ENCODE measurements at places on chromosomes 2 and 18.

DNA sequence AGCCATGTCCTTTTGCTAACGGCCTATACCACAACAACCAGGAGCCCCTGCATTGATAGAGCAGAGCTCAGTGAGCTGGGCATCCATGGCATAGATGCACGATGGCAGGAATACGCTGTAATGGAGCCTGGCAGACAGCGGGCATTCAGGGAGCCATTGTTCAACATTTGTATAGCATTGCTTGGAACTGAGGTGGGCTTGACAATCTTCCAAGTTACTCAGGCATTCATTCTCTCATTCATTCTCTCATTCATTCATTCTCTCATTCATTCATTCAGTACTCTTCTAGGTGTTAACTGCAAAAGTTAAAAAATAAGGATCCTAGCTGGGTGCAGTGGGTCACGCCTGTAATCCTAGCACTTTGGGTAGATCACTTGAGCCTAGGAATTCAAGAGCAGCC lies 62.7 kb downstream of the MYOM1 start:
- no peak for DNase-seq

DNA sequence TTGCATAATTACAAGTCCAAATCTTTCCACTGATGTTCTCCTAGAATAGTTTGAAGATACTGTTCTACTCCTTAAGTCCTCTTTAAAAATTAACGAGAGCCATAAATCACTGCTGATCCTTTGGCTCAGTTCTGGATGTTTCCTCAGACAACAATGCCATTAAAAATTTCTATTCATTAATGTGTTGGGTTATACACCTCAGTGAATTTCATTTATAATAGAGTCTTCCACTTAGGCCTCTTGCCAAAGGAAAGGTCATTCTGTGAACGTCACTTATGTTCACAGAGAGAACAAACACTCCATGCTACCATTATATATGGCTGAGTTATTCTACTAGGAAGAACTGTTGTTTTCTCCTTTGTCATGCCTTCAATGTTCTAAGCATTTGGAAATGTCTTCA lies 1472.3 kb upstream of the CELF4 start:
- no peak for DNase-seq

DNA sequence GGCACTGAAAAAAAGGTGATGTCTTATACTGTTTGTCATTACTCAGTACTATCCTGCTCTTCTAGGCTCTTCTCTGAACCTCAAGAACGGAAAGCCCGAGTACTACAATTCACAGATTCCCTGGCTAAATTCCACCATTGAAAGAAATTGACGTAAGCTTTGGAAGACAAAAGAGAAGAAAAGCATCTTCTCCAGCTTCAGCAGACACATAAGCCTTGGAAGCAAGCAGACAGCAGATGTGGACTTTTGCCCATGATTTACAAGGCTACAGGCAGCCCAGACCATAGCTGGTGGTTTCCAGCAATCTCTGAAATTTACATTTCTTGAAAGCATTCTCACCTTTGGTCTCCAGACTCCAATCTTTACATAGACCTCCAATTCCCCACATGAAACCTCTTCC lies 289.0 kb downstream of the C1D start:
- DNase-seq: no peak

GRCh38 chr18:33696332-33697162 lies 118.5 kb downstream of the ASXL3 start:
- no peak for DNase-seq

DNA sequence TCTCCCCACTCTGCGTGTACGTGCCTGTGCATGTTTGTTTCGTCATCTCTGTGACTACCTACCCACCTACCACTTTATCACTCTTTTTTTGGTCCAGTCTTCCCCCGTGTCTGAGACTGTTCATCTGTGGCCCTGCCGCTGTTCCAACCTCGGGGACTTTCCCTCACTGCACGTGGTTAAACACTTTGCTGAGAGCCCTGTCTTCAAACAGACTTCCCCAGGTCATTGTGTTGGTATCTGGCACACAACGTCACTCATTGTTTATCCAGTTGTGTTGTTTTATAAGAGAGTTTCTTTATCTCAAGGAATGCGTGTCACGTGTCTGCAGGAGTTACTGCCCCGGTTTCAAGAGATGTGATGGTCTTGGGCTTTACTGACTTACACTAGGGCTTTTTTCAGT lies 262.0 kb upstream of the RASGRP3 start:
- no peak for DNase-seq

GRCh38 chr18:5890331-5891183 lies 4.8 kb downstream of the TMEM200C start:
- DNase-seq: no peak

DNA sequence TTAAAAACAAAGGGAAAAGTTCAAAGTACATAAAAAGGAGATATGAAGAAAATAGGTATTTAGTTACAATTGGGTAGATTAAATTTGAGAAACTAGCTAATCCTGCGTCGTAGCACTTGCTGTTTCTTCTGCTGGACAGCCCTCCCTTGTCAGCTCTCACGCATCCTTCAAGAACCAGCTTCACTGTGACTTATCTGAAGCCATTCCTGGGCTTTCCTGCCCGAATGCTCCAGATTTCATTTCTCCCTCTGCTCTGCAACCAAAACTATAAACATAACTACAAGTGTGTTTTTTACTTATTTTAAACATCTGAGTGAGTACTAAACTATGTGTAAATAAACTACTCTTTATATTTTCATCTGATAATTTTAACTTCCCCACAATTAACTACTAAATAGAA lies 149.2 kb downstream of the MTCL1 start:
- DNase-seq: no peak

GRCh38 chr18:23209796-23210195 lies 74.5 kb downstream of the CABLES1 start:
- no peak for DNase-seq

GRCh38 chr2:9008951-9009664 lies 5.6 kb upstream of the MBOAT2 start:
- DNase-seq: no peak

GRCh38 chr2:18178736-18179349 lies 300.4 kb downstream of the KCNS3 start:
- no peak for DNase-seq

- DNase-seq: no peak
Observed at GRCh38 chr2:100437751-100438150, 20.3 kb upstream of the CHST10 start.

GRCh38 chr2:104416339-104417000 lies 437.4 kb upstream of the POU3F3 start:
- no peak for DNase-seq

DNA sequence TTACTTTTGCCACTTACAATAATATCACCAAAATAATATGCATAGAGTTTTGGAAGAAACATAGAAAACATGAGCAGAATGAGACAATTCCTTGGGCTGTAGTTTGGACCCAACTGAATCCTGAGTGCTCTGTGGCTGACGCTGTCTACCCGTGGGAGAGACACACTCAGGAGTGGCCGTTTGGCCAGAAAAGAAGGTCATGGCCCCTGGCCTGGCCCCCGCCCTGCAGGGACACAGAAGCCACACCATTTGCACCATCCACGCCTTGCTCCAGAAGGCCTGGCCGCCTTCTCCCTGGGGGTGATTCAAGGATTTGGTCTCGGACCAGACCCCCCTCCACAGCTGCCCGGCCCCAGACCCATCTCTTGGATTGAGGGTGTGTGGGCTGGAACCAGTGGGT lies 6.4 kb upstream of the D2HGDH start:
- no peak for DNase-seq

GRCh38 chr18:45939236-45939635 lies 27.9 kb downstream of the EPG5 start:
- DNase-seq: no peak

- DNase-seq: no peak
Observed at GRCh38 chr2:7060156-7060555, 142.9 kb downstream of the RNF144A start.

DNA sequence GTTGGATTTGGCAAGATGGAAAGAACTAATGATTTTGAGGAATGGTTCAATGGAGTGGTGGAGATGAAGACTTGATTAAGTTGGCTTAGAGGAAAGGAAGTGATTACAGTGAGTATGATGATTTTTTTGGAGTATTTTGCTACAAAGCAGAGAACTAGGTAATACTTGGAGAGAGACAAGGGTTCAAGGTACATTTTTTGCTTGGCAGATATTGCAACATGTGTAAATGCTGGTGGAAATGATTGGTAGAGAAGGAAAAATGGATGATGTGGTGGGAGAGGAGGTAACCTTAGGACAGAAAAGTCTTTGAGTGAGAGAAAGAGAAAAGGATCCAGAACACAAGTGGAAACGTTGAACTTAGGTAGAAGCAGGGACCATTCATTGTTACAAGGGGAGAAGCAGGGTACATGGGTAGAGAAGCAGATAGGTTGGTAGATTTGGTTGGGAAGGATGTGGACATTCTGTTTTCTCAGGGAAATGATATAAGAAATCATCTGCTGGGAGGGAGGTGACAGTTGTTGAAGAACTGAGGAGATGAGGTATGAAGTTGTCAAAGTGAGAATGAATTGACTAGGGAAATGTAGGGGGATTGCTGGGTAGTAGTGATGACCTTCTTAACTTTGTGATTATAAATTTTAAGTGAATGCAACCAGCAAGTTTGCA lies 6.5 kb downstream of the EHBP1 start:
- DNase-seq: no peak

DNA sequence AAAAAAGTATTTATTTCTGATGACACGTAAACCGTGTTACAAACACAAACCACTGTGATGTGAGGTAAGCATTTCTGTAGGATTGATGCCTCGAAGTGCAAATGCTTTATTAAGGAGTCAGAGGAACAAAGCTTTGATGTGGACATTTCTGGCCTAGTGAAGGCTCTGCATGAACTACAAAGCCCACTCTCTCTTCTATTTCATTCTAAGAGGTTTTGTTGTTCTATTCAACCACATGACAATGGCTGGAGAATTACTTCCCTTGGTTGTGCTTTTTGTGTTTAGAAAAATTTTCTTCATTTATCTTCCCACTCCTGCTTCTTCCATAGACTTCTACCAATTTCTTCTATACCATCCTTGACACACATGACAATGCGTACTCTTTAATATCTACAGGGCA lies 125.7 kb upstream of the CCDC195 start:
- DNase-seq: no peak

- no peak for DNase-seq
Observed at GRCh38 chr2:173251225-173251624, 103.4 kb upstream of the CDCA7 start.

DNA sequence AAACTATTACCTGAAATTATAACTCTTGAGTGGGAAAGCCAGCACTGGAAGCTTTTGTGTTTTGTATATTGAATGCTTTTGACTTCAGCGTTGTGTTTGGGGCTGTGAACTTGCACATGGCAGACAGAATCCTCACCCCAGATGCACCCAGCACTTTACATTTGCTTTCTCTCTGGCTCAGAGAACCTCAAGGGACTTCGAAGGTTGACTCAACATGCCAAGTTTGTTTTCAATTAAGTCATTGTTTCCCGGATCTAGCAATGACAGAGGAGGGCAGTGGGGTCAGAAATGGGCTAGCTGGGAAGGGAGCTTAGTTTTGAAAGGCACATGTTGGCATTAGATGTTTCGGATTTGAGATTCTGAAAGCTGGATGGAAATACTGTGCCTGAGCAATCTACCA lies 22.4 kb downstream of the TET3 start:
- DNase-seq: no peak

DNA sequence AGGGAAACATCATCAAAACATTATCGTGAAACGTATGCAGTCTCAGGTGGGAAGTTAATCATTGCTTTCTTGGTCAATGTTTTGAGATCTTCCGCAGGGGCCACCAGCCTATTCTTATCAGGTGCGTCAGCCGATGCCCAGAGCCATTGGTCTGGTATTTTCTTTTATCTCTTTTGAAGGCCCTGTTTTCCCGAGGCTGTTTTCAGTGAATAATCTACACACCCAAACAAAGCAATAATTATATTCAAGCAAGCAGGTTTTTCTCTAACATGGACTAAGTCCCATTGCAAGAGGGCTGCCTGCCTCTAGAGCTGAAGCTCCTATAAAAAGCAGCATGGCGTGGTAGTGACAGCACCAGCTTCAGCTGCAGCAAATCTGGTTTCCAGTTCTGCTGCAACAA lies 430.0 kb upstream of the ID2 start:
- DNase-seq: no peak

DNA sequence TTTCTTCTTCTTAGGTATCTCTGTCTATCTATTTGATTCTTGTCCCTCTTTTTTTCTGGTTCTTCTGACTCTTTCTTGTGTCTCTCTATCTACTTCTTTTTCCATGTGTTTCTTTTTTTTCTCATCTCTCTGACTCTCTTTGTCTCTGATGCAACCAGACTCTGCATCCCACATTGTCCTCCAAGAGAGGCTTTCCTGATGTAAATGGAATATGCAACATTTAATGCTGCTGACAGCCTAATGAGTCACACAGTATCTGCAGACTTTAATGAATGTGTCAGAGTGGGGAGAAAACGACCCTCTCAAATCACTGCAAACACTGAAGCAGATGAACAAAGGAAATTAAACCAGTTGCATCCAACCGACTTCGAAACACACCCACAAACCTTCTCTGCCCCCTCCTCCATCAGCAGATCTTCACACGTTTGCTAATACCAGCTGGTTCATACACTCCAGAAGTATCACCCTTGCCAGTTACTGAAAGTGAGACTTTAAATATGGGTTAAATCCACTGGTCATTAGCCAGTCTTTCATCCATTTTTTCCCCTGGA lies 351.5 kb downstream of the TXNL1 start:
- DNase-seq: no peak

DNA sequence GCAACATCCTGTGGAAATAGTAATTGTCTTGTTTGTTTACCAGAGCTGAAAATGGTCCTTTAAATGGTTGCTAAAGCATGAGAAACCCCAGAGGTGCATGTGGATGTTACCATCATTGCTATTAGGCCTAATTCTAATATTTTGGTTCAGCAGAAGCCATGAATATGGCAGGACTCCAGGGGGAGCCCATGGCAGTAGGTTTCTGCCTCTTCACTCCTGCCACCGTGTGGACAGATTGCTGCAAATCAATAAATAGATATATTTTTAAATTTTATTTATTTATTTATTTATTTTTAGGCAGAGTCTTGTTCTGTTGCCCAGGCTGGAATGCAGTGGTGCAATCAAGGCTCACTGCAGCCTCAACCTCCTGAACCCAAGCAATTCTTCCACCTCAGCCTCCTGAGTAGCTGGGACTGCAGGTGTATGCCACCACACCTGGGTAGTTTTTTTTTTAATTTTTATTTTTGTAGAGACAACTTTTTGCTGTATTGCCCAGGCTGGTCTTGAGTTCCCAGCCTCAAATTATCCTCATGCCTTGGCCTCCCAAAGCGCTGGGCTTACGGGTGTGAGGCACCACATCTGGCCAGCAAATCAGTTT lies 54.9 kb upstream of the CAPN13 start:
- no peak for DNase-seq

GRCh38 chr2:110904779-110905148 lies 172.4 kb downstream of the ACOXL start:
- DNase-seq: no peak

DNA sequence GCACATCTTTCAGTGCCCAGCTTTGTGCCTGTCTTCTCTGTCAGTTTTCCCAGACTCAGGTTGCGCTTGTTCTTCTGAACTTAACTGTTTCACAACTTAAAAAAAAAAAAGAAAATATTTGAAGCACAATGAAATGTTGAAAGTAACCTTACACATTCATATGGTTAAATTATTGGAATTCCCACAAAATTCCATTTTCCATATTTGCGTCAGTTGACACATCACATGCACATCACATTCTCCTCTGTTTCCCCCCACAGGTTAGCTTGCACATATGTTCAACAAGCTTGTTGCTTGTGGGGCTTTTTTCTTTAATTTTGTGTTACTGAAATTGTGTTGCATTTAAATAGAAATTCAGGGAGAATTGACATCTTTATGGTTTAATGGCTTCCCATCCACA lies 8.3 kb downstream of the MYO1B start:
- DNase-seq: no peak

All from suprapubic skin (tissue), 4 donors.